ENCODE measurements at places on chromosomes 16 and 17.
A peak's percentile ranks its signal among the peaks of the same experiment; 100 is the strongest.

DNA sequence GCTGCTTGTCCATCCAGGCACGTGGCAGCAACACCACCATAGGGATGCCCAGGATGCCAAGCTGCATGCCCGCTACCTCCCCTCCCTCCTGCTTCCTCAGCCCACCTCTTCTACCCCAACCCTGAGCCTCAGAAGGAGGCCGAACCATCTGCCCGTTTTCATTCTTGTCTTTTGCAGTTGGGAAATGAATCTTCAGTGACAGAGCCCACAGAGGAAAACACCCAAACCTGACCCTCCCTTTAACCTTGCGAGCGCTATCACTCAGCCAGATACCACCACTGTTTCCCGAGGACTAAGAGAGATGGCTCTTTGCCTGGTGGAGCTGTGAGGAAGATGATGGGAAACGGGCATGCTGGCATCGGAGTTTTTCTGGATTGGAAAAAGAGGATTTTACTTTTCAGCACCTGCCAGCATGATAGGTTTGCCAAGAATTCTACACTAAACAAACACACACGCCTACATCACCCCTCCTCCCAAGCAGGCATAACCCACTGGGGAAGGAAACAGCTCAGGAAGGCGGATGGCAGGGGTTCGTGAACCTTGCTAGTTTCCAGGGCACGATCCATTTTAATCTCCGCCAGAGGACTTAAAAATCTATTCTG lies 457.4 kb downstream of the SLC39A11 start:
- DNase-seq, result no peak

GRCh38 chr16:65313936-65314626 lies 192.2 kb upstream of the CDH11 start:
- no peak for DNase-seq

DNA sequence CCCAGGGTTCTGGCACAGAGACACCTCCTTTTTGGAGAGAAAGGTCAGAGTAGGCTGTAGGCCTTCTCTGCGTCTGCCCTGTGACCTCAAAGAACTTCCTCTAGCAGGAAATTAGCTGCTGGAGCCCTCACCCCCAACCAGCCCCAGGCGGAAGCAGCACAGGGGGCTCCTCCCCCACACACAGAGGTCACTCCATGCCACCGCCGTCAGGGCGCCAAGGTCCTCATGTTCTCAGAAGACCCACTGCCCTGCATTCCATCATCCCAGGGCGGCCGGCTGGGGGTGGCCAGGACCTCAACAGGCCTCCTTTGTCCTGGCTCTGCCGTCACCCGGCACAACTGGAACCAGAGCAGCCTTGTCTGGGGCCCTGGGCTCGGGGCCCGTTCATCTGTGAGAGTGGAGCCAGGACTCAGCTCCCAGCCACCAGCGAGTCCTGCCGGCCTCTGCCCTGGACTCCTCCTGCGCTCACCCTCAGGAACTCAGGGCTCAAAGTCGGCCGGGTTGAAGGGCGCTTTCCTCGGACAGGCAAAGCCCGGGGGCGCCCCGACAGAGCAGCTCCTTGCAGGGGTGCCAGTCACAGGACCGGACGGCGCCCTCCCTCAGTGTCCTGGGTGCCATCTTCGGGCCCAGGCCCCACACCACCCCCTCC lies 1.2 kb downstream of the TMC6 start:
- peak; percentile 58 for DNase-seq

DNA sequence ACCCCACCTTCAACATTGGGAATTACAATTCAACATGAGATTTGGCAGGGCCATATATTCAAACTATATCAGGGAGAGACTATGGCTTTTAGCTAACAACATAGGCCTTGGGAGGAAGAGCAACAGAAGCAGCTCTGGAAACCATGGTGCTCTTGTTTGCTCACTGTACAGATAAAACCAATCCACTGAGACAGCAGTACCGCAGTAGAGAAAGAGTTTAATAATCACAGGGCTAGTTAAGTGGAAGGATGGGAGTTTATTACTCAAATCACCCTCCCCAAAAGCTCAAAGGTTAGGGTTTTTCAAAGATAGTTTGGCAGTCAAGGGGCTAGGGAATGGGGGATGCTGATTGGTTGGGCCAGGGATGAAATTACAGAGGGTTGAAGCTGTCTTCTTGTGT lies 52.7 kb upstream of the CRHR1 start:
- no peak for DNase-seq

DNA sequence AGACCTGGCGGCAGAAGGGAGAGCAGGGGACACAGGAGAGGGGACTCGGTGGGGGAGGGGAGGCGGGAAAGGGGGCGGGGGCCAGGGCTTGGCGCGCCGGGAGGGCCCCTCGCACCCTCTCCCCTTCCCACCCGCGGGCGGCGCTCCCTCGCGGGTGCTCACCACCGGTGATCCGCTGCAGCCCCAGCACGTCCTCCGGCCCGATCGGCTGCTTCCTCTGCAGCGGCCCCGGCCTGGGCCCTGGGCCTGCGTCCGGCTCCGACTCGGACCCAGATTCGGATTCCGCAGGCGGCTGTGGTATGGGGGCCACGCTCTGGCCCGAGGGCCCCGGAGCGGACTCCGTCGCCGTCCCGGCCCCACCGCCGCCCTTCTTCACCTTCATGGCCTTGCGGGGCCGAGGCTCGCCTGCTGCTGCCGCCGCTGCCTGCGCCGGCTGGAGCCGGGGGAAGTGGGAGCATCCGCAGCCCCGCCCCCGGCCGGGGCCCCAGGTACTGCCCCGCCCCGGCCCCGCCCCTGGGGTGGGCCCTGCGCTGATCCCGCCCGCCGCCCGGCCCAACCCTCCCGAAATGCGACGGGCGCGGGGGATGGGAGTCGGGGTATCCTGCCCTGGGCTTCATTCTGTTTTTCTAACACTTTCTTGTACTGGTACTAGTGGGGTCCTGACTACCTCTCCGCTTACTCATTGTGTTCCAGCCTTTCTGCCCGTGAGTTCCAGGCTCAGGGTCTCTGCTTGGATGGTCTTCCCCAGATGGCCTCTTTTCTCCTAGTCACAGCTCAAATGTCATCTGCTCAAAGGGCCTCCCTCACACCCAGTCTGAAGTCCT lies at the start of gene UNC119:
Gene UNC119 (minus strand): TSS at position 449 of the 824 bp plus-strand sequence. CDS start 67 bp downstream, at position 382.
- peak; percentile 40 for DNase-seq

DNA sequence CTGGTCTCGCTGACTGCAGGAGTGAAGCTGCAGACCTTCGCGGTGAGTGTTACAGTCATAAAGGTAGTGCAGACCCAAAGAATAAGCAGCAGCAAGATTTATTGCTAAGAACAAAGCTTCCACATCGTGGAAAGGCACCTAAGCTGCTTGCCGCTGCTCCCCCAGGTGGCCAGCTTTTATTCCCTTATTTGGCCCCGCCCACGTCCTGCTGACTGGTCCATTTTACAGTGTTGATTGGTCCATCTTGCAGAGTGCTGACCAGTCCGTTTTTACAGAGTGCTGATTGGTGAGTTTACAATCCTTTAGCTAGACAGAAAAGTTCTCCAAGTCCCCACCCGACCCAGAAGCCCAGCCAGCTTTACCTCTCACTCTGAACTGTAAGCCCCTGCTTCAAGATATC lies 227.8 kb downstream of the ABCC12 start:
- DNase-seq, result no peak

DNA sequence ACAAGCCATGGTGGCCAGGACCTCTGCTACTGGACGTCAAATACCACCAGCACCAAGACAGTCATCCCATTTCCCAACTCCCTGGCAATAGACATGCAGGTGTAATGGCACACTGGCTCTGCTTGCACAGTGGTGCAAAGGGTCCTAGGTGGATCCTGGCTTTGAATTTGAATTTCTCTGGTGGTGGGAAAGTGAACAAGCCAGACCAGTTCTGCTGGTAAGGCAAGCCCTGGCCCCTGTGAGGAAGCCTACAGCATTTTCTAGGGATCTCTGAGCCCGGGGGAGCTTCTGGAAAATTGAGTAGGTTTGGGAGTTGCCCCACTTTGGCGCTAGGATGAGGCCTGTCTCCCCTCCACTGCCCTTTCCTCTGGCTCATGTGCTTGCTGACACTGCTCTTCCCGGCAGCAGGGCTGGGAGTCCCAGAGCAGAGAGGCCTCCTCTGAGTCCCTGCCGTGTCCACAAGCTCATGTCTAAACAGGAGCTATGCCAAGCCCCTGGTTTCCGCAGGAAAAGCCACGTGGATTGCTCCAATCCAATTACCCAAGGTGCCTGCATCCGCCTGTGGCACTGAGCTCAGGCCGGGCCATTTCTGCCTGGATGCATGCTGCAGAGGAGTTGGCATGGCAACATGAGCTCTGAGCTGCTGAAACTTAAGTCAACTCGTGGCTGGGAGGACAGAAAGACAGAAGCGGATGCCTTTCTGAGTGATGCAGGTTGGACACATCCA lies 67.0 kb downstream of the PRMT7 start:
- no peak for DNase-seq

GRCh38 chr16:11356573-11357331 lies 11.5 kb downstream of the RMI2 start:
- DNase-seq, result no peak

DNA sequence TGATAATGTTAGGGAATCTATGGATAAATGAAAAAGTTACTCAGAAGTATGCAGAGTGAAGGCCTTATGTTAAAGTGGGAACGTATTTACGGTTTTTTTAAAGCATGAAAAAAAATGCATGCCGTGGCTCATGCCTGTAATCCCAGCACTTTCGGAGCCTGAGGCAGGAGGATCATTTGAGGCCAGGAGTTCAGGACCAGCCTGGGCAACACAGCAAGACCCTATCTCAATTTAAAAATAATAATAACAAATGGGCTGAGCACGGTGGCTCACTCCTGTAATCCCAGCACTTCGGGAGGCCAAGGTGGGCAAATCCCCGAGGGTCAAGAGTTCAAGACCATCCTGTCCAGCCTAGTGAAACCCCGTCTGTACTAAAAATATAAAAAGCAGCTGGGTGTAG lies 6.0 kb downstream of the POLR2A start:
- no peak for DNase-seq

GRCh38 chr17:79338152-79338551 lies 263.5 kb downstream of the ENGASE start:
- no peak for DNase-seq

GRCh38 chr17:7997186-7997585 lies 5.2 kb upstream of the GUCY2D start:
- peak; percentile 4 for DNase-seq

DNA sequence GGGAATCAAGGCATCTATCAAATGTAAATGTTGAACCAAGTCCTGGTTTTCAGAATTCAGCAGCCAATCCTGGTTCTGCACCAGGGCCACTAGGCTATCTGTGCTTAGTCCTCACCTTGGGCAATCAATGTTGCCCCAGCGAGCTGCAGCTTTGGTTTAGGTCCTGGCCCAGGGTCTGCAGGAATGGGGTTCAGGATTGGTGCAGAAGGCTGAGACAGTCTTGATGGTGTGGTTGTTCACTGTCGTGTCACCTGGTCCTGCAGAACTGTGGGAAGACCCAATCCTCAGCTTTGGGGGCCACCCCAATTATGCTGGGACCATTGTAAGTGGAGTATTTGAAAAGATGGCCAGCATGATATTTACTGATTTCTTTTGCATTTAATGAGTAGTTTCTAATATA lies 10.6 kb downstream of the TERF2IP start:
- no peak for DNase-seq

GRCh38 chr17:78973196-78973595 lies 6.5 kb downstream of the LGALS3BP start:
- no peak for DNase-seq

GRCh38 chr16:83031524-83031923 lies 404.8 kb downstream of the CDH13 start:
- DNase-seq, result no peak

GRCh38 chr16:6249863-6250262 lies 1082.8 kb upstream of the RBFOX1 start:
- DNase-seq, result no peak

- no peak for DNase-seq
Observed at GRCh38 chr16:78323315-78323714, 223.9 kb downstream of the WWOX start.

- DNase-seq, result no peak
Observed at GRCh38 chr16:4940719-4941118, 3.8 kb upstream of the PPL start.

DNA sequence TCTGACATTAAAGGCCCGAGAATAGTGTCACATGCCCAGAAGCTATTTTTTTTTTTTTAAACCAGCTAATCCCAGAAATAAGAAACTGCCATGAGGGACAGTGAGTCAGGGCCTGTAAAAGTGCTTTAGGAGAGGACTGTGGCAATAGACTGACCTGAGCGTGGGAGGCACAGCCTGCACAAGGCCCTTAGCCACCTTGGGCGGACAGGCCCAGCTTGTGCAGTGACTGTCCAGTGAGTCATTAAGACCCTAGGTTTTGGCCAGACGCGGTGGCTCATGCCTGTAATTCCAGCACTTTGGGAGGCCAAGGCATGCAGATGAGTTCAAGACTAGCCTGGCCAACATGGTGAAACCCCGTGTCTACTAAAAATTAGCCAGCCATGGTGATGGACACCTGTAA lies 343.0 kb upstream of the ZFHX3 start:
- DNase-seq, result no peak

GRCh38 chr17:8022360-8023003 lies 16.4 kb upstream of the ALOX15B start:
- no peak for DNase-seq

GRCh38 chr17:82932518-82933310 lies 92.9 kb upstream of the ZNF750 start:
- DNase-seq, result no peak

- no peak for DNase-seq
Observed at GRCh38 chr17:29933379-29933778, 3.4 kb upstream of the SSH2 start.

GRCh38 chr16:1998360-1998835 lies 8.6 kb downstream of the SYNGR3 start:
- DNase-seq, result no peak

DNA sequence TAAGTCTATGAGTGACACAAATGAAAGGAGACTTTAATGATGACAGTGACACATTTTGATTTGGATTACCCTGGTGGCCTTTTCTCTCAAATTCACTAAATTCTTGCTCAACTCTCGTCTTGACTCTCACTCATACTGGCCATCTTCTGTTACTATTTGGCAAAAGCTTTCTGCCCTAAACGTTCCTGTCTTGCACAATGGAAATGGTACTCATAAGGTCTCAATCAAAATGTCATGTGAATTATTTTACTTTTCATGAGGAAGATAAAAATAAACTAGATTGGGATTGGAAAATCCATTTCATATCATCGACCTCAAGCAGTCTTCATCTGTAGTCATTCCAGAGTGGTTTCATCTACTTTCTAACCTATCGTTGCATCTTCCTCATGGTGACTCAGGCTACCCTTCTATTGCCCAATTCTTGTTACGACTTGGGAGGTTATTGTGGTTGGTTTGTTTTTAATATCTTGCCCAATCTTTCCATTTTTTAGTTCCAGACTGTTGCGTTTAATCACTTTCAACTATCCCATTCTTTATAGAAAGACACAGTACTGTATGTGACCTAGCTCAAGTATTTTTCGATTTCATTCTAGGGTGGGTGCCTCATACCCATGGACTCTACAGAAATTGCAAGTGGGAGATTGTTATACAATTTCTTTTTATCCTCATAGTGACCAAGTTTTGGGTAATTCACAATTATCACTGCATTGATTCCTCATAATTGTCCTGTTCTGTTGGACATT lies 317.2 kb upstream of the KCNJ16 start:
- DNase-seq, result no peak

GRCh38 chr17:83161298-83162034 lies 82.1 kb downstream of the METRNL start:
- no peak for DNase-seq

- no peak for DNase-seq
Observed at GRCh38 chr17:1916316-1916715, 86.5 kb downstream of the RPA1 start.

GRCh38 chr17:48773245-48773644 lies 43.8 kb downstream of the TTLL6 start:
- DNase-seq, result no peak

GRCh38 chr17:17890773-17891759 lies 54.3 kb upstream of the SREBF1 start:
- DNase-seq, result no peak
